ENCODE measurements at places on chromosomes 1 and 21.

DNA sequence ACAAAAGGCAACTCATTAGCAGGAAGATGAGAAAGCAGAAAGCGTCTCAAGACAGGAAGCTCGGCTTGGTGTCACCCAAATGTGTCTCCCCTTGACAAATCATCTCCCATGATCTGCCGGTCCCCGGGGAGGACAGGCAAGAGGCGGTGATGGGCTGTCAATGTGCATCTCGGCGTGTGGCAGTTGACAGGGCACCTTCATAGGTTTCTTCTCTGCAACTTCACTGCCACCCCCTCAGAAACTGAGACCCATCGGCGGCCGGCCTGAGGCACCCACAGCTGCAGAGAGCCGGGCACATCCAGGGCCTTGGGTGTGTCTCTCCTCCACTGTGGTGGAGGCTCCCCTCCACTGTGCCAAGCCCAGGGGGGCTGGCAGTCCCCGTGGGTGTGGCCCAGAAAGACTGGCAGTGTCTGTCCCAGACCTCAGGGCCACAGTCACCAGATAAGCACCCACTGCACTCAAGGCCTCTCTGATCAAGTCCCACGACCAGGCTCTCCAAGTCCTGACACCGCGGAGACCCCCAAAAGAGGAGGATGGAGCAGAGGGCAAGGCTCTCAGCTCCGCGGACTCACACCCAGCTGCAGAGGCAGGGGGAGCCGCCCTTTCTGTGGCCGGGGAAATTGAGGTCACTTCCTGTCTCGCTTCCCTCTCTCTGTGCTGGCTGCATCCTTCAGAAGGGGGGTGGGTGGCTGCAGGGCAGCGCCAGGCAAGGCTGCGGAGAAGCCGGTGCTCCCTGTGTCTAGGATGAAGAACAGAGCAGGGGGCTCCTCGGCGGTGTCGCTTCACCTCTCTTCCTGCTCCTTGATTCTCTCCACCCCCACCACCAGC is 39.6 kb upstream of the LBR start:
- DNase-seq, result no peak

DNA sequence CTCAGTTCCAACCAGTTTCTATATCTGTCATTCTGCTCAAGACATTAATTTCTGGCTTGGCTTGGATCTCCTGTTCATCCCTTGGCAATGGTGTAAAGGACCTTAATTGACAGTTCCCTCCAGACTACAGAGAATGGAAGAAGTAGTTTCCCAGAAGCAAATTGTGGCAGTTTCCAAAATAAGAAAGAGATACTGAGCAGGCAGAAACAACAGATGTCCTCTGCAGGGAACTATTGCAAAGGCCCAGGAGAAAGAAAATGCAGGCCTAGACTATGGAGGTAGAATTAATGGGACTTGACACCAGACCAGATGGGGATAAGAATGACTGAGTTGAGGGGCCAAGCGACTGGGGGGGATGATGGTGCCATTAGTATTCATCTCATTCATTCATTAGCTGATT is 6.1 kb upstream of the AK2 start:
- DNase-seq, result no peak

- DNase-seq, result no peak
Measured at GRCh38 chr1:228799924-228800323, 64.6 kb downstream of the RHOU start.

DNA sequence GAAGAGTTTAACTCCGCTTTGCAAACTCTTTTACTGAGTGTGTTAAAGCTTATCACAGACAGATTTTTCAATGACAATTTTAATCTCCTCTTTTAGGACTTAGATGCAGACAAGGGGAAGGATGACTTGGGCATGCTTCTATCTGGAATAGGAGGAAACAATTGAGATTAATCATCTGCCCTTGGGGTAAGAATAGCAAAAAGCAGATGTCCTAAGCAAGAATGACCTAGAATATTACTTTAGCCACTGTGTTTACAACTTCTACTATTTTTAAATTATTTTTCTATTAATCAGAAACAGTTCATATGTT is 569.0 kb upstream of the ADGRL2 start:
- no peak for DNase-seq

GRCh38 chr1:10168912-10169514 is 41.4 kb upstream of the KIF1B start:
- no peak for DNase-seq

DNA sequence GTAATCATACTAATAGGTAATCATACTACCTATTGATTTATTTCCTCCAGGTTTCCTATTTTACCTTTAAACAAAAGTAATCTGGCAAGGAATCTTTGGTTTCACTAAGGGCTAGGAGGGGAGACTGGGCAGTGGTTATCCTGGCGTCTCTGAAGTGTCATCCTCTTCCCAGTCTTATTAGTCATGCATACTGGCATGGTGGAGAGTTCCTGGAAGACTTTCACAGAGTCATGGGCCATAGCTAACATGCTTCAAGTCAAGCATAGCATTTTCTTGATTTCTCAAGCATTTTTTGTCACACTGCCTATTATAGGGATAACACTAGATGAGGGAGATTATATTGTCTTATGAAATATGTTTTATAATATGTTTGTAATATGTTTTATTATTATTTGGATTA is 64.0 kb upstream of the ASB17 start:
- DNase-seq, result no peak

DNA sequence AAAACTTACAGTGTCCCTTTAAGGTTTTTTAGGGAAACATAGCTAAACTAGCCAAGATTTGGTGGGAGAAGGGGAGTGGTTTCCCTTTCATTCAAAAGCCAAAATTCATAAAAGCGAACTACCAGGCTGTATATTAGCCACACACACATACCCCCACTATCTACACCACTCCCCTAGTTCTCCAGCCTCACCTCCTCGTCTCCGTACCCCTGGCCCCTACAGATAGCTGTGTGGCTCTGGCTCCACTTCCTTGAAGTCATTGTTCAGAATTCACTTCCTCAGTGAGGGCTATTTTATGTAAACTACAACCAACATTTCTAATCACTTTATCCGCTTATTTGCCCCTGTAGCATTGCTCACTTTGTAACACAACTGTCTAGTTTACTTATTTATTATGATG is 5.3 kb upstream of the DPH5 start:
- DNase-seq, result no peak

- no peak for DNase-seq
Measured at GRCh38 chr1:247574236-247574635, 13.9 kb upstream of the OR2G2 start.

- DNase-seq, result no peak
Measured at GRCh38 chr1:244761279-244761678, 74.2 kb upstream of the COX20 start.

GRCh38 chr1:155085504-155086127 is 7.0 kb downstream of the EFNA3 start:
- DNase-seq, result no peak

DNA sequence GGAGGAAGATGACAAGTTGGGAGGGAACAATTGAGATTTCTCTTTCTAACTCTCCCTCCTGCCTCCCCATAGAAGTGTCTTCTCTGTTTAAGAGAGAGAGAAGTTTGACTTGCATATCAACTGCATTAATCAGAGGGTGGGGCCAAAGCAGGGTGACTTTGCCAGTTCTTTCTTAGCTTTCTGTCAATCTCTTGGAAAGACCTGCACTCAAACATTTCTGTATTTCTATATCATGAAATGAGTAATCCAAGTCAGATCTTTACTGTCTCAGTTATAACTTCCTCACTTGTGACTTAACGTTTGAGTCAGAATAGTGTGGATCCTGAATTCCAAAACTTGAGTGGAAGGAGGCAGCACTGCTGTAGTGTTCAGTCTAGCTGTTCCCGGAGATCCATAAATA is 180.8 kb upstream of the KCNK2 start:
- DNase-seq, result no peak

DNA sequence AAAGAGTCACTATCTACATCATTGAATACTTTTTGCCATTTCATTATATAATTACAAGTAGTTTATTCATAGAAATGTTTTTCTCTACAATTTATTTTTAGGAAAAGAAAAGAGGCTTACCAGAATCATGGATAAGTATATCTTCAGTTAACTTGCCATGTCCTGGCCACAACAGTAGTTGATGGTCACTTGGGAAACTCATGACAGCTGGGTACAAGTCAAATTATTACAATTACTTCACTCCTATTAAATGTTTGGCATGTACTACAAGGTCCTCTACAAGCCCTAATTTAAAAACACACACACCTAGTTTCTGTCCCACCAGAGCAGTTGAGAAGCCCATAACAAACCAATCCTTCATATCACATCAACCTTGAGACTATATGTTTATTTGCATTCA is 29.4 kb downstream of the PALMD start:
- DNase-seq, result no peak

GRCh38 chr1:41537788-41538351 is 53.4 kb upstream of the EDN2 start:
- no peak for DNase-seq

Data from BE2C (cell line).